ENCODE measurements at places on chromosomes 16 and 17.

GRCh38 chr16:81448154-81449131, 3.8 kb downstream of the CMIP start:
- DNase-seq = no peak

GRCh38 chr17:79732254-79732653, 1.5 kb downstream of the ENPP7 start:
- no peak for DNase-seq

DNA sequence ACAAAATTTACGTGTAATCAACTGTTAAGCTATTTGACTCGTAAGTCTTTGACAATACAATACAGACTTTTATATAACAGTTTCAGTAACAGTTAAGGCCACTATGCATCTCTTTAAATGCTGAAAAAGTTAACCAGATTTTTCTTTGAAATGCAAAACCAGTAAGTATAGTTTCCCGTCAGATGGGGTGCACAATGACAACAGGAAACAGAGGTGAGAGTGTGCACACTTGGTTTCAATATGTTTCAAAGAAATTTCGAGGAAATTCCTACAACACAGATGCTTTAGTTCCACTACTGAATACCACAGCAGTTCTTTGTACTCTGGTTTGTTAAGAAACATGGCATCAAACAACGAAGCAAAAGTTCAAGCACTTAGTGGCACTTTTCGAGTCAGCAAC, 48.4 kb downstream of the RNF157 start:
- no peak for DNase-seq

DNA sequence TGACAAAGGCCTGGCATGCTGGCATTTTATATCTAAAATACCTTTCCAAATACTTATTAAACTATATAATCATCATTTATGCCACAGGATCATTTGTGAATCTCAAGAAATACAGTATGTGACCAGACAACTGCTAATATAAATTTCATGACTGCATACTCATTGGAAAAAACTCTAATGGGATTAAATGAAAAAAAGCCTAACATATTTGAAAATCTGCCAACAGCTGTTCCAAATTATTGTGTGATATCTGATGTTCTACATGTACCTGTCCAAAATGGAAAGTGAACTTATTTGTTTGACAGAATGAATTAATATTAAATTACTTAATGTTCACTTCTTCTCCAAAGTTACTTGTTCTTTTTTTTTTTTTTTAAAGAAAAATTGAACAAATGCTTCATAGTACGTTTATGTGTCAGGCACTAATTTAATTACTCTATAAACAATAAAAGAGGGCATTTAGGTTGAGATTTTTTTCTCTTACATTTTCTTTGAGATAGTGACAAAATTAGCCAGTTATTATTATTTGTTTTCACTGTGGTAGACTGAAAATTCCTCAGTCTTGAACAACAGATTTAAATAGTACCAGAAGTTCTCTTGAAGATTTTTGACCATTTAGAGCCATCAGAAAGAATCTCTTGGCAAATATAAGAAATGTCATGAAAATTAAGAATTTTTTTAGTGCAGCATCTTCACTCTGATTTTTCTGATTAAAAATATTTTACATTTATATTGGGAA, 114.0 kb downstream of the FTO start:
- DNase-seq = no peak

DNA sequence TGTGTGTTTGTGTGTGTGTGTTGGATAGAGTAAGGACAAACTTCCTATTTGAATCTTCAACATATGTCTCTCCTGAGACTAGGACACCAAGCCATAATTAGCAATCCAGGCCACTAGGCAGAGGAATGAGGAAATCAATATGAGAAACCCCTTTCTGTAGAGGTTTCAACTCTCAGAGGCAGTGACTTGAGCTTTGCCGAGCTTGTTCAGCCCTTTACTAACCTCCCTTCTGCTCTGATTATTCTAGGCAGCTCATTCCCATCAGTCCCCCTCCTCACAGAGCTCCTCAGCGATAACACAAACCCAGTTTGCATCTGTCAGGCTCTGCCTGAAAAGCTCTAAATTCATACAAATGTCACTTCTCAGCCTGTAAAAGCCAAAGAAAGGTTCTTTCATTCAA, 1030.3 kb downstream of the CDH8 start:
- DNase-seq = no peak

DNA sequence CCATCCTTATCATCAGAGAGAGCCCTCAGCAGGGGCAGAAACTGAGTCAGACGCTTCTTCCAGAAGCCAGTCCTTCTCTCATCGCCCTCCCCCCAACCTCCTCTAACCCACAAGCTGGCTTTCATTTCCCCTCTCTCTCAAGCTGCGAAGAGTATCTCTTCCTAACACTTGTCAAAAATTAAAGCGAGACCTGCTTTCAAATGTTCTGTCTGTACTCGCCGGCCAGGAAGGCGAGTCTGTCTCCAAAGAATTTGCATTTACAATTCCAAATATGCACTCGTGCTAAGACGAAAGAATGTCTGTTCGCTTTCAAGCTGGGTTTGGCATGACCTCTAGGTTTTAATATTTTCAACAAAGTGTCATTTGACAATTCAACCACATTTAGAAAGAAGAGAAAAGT, 140.4 kb downstream of the RGS9 start:
- no peak for DNase-seq
